ENCODE measurements at places on chromosomes 11 and 22. TPM values are rescaled to one million over a fixed set of nuclear protein-coding genes. Genes with fewer than 3 reads are reported as not detected.

DNA sequence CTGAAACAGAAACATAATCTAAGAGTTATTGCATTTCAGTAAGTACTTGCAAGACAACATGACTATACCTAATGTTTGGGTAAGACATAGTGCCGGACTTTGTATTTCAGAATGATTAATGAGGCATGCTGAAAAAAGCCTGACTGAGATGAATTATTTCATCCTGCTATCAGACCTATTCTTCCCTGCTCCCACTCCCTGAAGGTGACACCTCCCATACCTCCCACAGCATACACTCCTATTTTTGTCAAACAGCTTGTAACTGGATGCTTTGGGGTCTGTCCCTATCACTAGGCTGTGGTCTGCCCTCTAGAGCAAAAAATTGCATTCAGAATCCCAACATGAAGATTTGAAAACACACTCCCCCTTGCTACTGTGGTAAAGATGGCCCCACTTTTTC is 10.9 kb upstream of the SCN3B start:
- DNase-seq = no peak

DNA sequence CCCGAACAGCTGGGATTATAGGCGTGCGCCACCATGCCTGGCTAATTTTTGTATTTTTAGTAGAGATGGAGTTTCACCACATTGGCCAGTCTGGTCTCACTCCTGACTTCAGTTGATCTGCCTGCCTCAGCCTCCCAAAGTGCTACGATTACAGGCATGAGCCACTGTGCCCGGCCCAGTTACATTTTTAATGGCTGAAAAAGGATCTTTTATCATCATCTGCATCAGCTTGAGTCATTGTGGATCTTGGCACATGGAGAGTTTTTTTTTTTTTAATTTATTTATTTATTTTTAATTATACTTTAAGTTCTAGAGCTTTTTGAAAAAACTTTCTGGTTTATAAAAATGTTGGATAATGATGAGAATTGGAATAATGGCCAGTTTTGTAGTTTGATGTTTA is 8.6 kb downstream of the IGHMBP2 start:
- no peak for DNase-seq

- no peak for DNase-seq
These were observed 90.5 kb downstream of the BMAL1 start for GRCh38 chr11:13368041-13368446.

GRCh38 chr11:77223797-77224196 is 77.7 kb downstream of the GDPD4 start:
- no peak for DNase-seq

DNA sequence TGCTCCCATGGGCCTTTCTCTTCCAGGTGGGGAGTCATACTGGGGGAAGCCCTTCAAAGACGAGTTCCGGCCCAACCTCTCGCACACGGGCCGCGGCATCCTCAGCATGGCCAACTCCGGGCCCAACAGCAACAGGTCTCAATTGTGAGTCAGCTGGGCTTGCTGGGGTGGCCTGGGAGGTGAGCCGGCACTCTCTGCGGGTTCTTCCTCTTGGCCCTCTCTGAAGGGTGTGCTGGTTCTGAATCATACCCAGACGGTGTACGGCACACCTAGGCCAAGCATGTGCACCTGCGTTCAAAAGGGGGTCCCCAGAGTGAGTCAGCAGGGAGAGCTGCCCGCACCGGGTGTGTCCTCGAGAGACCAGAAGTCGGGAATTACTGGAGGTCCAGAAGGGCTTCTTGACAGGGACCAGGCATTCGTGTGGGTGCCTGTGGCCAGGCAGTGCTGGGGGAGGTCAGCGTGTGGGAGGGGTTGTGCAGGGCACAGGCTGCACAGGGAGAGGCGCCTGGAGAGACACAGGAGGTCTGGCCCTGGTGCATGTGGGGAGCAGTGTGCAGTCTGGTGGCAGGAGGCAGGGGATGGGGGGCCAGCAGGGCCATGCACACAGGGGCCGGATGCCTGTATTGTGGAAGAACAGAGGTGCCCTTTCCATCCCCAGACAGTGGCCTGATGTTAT is 23.0 kb downstream of the PPIL2 start:
- peak; percentile 34 for DNase-seq

DNA sequence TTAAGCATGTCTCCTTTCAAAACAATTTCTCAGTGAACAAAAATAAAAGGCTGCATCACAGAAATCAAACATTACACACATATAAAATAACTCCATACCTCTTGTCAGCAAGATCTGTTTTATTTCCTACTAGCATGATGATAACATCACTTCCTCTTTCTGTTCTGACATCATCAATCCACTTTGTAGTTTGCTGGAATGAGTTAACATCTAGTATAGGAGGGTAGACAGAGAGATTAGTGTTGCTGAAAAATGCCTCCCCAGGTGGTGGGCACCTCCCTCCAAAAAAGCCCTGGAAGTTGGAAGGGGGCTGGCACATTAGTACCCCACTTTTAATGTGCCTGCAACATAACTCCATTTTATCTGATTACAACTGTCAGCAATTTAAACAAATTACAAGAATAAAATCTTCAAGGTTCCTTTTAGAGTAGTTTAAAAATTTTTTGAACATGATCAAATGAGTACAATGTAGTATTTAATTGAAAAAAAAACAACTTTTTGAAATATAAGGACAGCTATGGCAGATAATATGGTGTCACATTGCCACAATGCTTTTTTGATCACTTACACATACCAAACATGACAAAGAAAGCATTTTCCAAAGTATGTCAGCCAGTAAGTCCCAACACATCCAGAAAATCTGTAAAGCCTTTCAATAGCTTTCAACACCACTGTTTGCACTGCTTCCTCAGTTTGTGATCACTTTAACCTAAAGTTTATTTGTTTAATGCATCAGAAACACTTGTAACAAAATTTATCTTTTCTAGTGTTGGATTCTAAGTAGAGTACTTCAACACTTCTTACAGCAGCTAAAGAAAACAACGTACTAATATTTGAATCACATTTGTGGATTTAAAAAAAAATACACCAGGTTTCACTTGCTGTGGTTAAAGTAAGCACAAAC is 44.5 kb downstream of the RAB6A start:
- no peak for DNase-seq

DNA sequence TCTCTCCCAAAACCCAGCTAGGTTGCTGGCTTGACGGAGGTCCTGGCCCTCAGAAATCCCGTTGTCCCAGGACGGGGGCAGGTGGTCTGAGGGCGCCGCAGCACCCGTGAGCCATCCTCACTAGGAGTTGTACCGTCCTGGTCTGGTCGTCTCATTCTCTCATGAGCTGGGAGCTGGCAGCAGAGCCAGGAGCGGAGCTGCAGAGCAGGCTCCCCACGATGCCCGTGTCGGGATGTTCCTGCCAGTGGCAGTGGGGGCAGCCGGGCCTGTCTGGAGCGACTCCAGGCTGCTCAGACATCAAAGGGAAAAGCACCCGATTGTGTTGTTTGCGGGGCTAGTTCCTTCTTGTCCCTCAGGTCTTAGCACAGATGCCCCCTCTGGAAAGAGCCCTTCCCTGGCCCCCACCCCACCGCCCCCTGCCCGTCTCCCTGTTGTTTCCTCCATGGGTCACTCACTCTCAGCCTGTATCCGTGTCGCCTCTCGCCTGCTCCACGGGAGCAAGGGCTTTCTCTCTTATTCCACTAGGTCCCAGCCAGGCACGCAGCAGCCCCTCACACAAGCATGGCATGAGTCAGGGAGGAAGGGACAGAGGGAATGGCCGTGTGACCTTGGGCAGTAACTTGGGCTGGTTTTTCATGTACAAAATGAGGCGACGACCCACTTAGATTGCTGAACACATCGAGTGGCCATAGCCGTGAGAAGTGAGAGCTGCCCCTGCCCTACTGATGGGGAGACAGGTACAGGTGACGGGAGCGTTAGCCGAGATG is 23.2 kb upstream of the MGAT3 start:
- no peak for DNase-seq

The BCO2 gene
- total RNA-seq = 1.1 TPM

DNA sequence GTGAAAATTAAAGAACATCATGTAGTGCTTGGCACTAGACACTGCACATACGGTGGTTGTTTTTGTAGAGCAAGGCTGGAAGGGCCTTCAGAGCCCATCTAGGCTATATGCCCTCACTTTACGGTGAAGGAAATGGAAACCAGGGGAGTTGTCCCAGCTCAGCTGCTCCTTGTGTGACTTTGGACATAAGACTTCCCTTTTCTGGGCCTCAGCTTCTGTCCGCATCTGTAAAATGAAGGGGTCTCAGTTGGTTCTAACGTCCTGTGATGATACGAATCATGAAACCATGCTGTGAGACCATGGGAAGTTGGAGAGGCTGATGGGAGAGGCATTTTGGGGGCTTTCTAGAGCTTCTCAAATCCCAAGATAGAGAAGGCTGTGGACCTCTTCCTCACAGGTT is 4.7 kb downstream of the KCNE3 start:
- DNase-seq = peak; percentile 9

- DNase-seq = no peak
These were observed 32.9 kb upstream of the TECTA start for GRCh38 chr11:121067962-121068647.

DNA sequence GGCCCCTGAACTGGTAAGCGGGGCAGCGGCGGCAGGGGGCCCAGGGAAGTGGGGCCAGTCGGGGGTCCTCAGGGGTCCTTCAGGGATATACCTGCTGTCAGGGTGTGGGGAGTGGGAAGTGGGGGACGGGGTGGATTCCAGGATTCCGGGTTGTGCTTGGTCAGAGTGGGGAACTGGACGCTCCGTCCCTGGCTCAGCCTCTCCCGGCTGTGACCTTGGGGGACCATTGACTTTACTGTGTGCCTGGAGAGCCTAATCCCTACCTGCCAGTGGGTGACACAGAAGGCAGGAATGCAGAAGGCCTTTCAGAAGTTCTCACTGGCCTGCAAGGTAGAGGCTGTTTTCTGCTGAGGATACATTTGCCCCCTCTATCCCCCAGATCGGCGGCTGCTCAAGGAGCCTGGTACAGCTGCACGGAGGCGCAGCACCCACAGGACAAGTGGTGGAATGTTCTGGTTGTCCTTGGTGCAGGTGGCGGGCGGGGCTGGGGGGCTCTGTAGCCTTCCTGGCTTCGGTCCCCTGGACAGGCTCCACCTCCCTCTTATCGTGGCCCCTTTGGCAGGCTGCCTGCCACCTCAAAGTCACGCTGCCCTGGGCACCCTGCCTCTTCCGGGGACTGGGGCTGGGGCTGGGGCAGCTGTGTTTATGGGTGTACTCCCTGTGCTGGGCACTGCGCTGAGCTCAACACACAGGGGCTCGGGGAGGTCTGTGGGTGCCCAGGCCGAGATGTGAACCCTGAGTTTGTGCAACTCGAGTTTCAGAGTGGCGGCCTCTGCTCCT is 18.4 kb downstream of the KCNQ1 start:
- DNase-seq = peak; percentile 46

The DCHS1 gene
- 14.3 TPM for total RNA-seq

GRCh38 chr22:41360126-41360525 is 21.6 kb upstream of the TEF start:
- peak; percentile 84 for DNase-seq

DNA sequence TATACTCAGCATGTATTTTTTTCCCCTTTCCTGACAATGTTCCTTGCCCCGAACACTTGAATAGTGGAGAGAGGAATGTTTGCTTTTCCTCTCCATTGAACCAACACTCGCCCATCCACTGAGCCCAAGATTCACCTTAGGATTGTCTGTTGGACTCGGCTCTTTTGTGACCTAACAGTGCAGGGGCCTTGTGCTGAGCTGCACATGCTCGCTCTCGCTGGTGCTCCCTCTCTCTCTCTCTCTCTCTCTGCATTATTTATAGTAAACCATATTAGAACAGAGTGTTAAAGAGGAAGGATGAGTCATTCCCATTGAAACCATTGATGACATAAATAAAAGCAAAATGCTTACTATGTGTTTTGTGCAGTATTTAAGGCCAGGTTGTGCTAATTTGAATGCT is 20.7 kb downstream of the ZBTB16 start:
- DNase-seq = no peak

The CADM1 gene
- 102 TPM for total RNA-seq

DNA sequence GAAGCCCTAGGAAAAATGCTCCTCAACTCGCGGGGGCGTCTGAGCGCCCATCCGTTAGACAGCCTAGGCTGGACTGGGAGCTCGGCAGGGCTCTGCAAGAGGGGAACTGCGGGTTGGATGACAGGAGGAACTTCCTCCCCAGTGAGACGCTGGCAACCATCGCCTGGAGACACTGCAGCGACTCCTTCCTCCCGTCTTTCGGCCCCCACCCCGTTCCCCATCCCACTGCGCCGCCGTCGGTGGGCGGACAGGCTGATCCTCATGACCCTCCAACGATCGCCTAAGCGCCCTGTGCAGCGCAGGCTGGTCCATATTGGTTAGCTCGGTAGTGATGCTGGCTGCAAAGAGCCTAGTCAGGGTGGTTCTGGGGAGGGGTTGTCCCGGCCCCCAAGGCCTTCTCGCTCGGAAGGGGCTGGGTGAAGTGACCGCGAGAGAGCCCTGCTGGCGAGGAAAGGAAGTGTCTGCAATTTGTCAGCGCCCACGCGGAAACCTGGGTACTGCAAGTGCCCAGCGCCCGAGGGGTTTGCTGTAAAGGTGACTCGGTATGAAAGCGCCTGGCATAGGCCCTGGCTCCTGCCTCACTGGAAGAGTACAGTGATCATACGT is 638 bp downstream of the NRGN start:
- peak; percentile 78 for DNase-seq

- peak; percentile 93 for DNase-seq
These were observed 131.2 kb downstream of the BUD13 start for GRCh38 chr11:116641561-116642045.

DNA sequence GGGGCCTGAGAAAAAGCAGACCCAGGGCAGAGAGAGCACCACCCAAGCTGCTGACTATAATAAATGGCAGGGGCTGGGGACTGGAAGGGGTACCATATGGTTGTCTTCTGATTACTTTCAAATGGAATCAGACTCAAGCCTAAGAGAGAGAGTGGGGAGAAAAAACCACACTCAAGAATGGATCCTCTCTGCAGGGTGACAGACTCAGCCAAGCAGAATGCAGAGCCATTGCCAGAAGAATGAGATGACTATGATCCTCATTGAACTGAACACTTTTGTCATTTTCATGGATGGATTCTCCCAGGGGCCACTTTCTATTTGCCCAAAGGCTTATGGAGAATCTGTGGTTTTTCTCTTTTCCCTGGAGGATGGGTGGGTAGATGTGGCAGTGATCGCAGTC is 8.7 kb downstream of the UBASH3B start:
- DNase-seq = no peak

- peak; percentile 88 for DNase-seq
These were observed 393.5 kb downstream of the BUD13 start for GRCh38 chr11:116379185-116379828.

The ADAMTS8 gene
- 1.2 TPM for total RNA-seq

Measured in endodermal cell (in vitro differentiated cells).